Large intestine (tissue), 12 donors: ENCODE measurements at places on chromosomes 4 and X. TPM values are rescaled to one million over a fixed set of nuclear protein-coding genes. Genes with fewer than 3 reads are reported as not detected.

Gene ART3
- polyA plus RNA-seq = 0.99 TPM

Gene VCX3A
- 0.10 TPM for polyA plus RNA-seq

Gene TEX13D
- polyA plus RNA-seq = not detected

Gene HHIP
- 18.6 TPM for polyA plus RNA-seq

- no peak for DNase-seq
Observed at GRCh38 chr4:125808022-125808421, 493.3 kb downstream of the FAT4 start.

DNA sequence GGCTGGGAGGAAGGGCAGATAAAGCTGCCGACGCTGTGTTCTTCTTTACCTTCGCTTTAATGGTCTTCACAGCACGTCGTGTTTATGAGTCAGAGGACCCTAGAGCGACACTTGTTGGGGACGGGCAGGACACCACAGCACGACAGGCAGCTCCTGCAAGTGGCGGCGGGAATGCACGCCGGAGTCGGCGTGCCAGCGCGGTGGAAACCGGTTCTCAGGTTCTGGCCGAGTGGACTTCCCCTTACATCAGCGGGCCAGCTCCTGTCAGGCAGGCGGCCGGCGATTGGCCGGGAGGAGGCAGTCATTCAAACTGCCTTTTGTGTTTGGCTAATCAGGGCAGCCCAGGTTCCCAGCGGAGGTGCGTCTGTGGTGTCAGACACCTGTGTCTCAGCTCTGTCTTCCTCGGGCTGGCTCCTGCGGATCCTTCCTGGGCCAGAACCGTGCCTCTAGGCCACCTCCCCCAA lies 150.9 kb downstream of the SHROOM3 start:
- peak; percentile 94 for DNase-seq

GRCh38 chr4:21531048-21531447 lies 417.5 kb downstream of the KCNIP4 start:
- DNase-seq = no peak

GRCh38 chr4:6889101-6889735 lies 20.4 kb upstream of the TBC1D14 start:
- no peak for DNase-seq

DNA sequence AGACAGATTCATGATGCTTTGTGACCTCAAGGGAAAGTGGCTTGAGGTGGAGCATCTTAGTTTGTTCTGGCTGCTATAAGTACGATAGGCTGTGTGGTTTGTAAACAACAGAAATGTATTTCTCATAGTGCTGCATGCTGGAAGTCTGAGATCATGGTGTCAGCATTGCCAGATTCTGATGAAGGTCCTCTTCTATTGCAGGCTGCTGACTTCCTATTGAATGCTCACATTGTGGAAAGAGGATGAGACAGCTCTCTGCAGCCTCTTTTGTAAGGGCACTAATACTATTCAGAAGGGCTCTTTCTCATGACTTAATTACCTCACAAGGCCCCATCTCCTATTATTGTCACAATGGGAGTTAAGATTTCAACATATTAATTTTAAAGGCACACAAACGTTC lies 1674.0 kb upstream of the PCDH7 start:
- no peak for DNase-seq
